ENCODE measurements at places on chromosomes 11 and 22.
A peak's percentile ranks its signal among the peaks of the same experiment; 100 is the strongest.

GRCh38 chr22:19187716-19188563 lies 9.4 kb upstream of the SLC25A1 start:
- no peak for DNase-seq

- no peak for DNase-seq
These were observed 63.1 kb downstream of the TIMP3 start for GRCh38 chr22:32864596-32864995.

GRCh38 chr11:28049338-28050216 lies 58.4 kb downstream of the KIF18A start:
- no peak for DNase-seq

GRCh38 chr11:70483077-70483861 lies 84.9 kb downstream of the CTTN start:
- DNase-seq, result no peak

- no peak for DNase-seq
These were observed 22.7 kb downstream of the GRAMD1B start for GRCh38 chr11:123452794-123453193.

DNA sequence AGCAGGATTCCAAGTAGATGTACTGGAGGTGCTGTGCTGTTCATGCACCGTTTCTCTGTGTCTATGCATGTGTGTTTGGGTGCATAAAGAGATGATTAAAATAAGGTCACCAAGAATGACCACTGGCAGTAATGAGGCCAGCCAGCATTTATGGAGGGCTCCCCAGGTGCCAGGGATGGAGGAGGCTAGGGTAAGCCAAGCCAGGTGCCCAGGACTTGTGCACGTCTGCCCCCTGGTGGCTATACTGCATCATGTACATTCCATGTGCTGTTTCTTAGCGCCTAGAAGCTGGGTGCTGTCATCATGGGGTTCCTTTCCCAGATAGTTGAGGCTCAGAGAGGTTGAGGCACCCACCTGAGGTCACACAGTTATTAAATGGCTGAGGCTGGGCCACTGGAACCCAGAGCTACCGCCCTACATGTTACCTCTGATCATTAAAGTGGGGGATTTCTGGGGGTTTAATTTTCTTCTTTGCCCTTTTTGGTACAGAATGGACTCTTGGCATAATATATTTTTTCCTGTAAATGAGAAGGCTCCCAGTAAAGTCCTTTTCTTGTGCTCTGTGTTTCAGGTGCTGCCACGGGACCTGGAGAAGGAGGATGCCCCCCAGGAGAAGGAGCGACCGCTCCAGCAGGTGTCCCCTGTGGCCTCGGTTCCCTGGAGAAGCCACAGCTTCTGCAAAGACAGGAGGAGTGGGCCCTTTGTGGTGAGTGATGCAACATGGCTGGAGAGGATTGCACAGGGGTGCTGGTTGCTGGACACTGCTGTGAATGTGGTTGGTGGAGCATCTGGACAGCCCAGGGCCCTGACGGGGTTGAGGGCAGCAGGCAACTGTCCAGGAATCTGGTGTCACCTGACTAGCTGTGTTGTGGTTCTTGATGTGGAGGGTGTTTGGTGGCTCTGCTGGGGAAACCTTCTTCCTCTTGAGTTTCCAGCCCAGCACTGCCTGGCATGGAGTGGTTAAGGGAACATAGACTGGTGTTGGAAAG lies 96.4 kb downstream of the KIAA1671 start:
- DNase-seq, result peak; percentile 82

DNA sequence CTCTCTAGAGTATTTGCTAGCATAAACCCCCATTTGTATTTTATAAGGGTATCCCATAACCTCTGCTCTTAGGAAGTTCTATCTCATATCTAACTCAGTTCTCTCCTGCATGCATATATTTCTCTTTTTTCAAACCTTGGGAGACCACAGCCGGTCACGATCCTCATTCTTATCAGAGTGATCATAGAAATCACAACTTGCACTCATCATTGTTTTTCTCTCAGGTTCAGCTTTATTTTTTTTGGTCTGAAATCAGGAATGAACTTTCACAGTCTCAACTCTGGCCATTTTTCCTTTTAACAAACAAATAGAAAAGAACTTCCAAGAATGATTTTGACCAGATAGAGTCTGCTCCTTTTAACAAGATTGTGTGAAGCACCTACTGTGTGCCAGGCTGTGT lies 98.6 kb upstream of the BLID start:
- DNase-seq, result peak; percentile 52

DNA sequence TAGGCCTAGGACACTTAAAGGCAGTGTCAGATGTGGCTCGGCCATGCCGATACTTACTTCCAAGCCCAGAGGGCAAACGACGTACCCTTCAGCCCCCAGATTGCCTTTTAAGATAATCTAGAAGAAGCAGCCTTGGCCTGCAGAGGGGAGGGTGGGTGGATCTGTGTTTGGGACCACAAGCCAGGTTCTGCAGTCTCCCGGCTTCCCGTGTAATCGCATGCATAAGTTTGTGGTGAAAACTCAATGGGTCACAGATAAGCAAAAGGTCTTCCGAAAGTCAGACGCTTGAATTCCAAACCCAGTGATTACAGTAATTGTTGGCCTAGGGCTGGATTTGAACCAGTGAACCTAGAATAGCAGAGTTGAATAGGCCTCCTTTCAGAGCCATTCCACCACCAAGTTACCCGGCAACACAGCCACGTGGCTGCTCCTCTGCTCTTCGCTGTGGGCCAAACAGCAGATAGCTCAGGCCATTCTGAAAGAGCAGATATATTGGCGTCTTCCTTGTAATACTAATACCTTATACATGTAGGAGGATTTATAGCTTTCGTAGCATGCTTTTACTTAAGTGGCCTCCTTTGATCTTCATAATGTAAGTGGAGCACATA lies 170.8 kb upstream of the CADM1 start:
- DNase-seq, result no peak

DNA sequence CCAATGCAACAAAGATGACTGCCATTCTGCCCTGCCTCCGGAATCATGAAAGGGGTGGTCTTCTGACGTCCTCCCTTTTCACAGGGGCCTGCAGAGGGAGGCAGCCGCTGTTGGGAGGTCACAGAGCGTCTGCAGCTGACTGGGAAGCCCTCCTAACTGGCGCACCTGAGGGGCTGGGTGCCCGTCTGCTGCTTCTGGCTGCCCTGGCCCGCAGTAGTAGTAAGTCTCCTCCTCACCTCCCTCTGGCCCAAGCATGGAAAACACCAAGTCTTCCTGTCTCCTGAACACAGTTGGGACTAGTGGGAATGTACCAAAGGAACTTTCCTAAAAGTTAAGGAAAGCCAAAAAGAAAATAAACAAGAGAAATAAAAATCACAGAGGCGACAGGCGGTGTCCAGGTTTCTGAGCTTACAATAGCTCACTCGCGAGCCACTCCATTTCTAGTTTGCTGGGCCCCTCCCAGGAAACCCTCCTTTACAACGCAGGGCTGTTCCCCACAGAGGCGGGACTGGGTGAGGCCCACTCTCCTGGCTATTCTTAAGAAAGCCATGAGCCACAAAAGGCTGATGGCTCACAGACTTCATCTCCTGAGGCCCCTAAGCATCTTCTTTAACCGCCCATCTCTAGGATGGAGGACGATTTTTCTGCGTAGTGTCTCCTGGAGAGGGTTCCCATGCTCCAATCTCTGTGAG lies 37.0 kb upstream of the CECR2 start:
- DNase-seq, result no peak

DNA sequence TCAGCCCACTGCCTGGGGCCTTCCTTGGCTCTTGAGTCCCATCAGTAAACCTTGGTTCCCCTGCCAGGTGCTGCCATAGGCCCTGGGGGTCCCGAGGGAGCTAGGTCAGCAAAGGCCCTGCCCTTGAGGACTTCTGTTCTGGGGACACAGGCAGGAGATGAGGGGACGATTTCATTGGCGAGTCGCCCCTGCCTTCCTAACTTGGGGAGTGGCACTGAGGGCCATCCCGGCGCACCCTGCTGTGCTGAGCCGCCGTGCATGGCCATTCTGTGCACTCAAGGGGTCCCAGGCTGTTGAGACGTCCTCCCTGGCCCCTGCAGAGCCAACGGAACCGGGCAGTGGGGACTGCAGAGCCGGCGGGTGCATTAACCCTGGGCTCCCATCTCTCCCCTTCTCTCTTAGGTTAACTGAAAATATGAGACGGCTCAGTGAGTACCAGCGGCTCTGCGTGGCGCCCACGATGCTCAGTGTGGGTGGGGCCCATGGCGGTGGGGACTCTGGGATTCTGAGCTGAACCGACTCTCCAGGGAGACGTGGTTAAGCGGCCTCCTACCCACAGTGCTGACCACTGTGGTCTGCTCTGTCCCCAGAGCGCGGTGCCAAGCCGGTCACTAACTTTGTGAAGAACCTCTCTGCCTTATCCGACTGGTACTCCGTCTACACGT lies 43.4 kb downstream of the GRAMD4 start:
- no peak for DNase-seq

DNA sequence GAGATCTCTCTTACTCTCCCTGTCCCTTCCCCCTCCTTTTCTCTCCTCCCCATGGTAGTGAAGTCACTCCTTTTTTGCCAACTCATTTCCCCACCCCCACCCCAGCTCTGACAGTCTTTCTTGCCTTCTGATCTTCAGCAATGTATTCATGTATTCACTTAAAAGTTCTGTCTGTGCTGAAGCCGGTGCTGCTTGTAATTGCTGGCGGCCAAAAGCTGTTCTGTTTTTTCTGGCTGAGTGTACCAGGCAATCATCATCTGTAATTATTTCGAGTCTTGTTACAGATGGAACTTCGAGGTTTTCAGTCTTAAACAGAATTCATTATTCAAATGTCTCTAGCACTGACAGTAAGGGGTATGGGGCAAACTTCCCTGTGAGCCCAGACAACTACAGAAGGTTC lies 99.5 kb downstream of the SPATA19 start:
- DNase-seq, result no peak

- no peak for DNase-seq
These were observed 9.9 kb downstream of the GVQW3 start for GRCh38 chr11:76391021-76391420.

DNA sequence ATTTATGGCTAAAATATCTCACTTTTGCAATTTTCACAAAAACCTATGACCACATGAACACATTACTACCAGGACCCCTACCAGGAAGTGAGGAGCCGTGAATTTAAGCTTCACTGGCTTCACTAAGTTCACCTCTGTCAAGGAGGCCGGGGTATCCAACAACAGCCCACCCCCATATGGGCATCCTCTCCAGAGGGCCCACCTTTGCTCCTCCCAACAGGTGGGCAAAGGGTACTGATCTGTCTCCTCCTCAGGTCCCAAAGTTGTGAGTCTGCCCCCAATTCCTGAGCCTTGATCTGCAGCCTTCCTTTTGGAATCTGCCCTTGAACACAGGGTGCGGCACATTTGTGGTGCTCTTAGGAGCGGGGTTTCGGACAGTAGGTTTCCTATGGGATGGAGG lies 66.9 kb downstream of the OTOG start:
- no peak for DNase-seq

DNA sequence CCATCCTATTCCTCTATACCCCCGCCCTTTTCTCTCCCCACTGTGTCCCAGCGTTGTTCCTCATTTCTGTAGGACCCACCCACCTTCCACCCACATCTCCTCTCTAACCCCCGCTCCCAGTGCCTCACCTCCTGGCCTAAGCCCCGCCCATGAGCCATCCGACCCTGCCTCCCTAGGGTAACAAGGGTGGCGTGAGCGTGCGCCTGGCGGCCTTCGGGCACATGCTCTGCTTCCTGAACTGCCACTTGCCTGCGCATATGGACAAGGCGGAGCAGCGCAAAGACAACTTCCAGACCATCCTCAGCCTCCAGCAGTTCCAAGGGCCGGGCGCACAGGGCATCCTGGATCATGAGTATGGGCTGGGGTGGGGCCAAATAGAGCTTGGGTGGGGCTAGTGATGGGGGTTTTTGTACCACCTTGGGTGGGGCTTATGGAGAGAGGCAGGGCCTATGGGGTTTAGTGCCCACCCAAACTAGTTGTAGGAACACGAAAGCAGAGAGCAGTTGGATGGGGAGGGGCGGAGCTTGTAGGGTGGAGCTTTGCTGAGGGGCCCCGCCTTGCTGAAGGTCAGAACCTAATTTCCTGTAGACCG lies 4.5 kb downstream of the INPP5J start:
- no peak for DNase-seq

DNA sequence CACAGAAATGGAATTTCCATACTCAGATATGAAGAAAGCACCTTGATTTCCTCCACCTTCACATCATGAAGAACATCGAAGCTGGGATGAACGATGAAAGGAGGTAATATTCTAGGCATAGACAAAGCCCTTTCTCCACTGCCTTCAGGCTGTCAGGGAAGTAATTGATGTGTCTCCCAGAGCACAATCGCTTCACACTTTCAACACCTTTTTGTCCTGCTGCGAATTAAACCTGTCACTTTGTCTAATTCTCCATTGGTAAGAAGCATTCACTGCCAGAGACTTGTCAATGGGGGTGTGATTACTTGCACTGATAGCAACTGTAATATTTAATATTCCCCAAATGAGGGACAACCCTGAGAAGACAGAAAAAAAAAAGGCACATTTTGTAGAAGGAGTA lies 260.1 kb downstream of the ETS1 start:
- DNase-seq, result no peak

DNA sequence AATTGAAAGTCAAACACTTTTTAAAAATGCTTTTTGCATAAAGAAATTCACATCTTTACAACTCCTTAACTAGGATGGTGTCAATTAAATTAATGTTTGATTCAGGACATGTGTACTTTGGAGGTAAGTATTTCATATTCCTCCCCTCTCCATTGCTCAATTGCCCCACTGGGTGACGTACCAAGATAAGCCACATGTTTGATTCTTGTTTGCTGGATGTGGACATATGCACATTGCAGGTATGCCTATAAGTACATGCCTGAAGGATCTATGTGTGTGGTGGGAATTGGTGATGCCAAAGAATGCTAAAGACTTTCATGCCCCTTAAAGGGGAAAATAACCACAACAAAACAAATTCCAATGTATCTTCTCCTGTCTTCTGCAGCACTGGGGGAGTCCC lies 5.8 kb downstream of the CD44 start:
- DNase-seq, result peak; percentile 62

GRCh38 chr22:29328055-29328454 lies 12.6 kb upstream of the RASL10A start:
- DNase-seq, result no peak

- DNase-seq, result no peak
These were observed 44.6 kb upstream of the WNT7B start for GRCh38 chr22:46021577-46021976.

GRCh38 chr11:6611092-6611962 lies 689 bp downstream of the TAF10 start:
- peak; percentile 53 for DNase-seq

DNA sequence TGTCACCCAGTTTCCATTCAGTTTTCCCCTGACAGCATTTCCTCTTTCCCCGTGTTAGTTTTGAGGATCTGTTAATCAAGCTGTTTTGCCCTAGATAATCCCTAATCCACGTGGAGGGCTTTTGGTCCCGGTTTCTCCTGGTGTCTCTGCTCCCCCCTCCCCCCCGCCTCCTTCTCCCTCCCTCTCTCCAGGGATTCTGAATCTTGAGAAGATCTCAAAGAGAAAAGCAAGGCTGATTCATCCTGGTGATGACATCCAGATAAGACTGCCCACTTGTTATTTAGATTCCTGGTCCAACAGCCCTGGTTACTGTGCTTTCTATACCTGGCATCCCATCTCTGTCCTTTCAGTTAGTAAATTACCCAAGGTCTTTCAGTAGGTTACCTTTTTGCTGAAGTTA lies 59.4 kb downstream of the KCNA4 start:
- no peak for DNase-seq

GRCh38 chr11:126419801-126420697 lies 64.6 kb downstream of the ST3GAL4 start:
- DNase-seq, result peak; percentile 58

- DNase-seq, result no peak
These were observed 1.3 kb downstream of the CTSW start for GRCh38 chr11:65880844-65881421.
